ENCODE measurements at places on chromosomes 11 and 22. TPM values are rescaled to one million over a fixed set of nuclear protein-coding genes. Genes with fewer than 3 reads are reported as not detected.

- no peak overlapping the region for H3K27ac ChIP-seq
- H3K27me3 ChIP-seq, result no peaks in the 10 kb centered on the region
- no peak overlapping the region for H3K4me3 ChIP-seq
- no peak for DNase-seq
- H3K4me1 ChIP-seq, result no peaks in the 10 kb centered on the region
Observed at GRCh38 chr11:77387701-77388100, 86.2 kb downstream of the PAK1 start.

DNA sequence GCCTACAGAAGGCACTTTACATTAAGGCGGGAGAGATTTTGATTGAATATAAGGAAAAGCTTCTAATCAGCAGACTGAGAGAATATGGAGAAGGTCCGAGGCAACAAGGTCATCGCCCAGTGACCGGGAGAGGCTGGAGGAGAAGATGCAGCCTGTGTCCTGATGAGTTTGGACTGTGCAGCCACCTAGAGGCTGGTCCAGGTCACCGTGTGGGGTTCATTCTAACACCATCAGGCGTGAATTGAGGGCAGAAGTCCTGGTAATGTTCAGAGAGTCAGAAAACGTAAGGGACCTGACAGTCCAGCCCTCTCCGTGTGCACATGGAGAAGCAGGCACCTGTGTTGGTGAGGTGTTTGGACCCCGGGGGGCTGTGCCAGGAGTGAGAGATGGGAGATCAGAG is 102.7 kb downstream of the FEZ1 start:
- H3K27me3 ChIP-seq, result peaks cover 9% of the 10 kb centered on the region
- no peak overlapping the region for H3K27ac ChIP-seq
- H3K4me3 ChIP-seq, result no peak overlapping the region
- H3K36me3 ChIP-seq, result no peaks in the 10 kb centered on the region
- DNase-seq, result no peak
- H3K4me1 ChIP-seq, result peaks cover 11% of the 10 kb centered on the region

GRCh38 chr11:98423933-98424332 is 596.8 kb upstream of the CNTN5 start:
- no peak for DNase-seq
- H3K4me3 ChIP-seq, result no peak overlapping the region
- no peaks in the 10 kb centered on the region for H3K27me3 ChIP-seq
- no peaks in the 10 kb centered on the region for H3K36me3 ChIP-seq
- no peaks in the 10 kb centered on the region for H3K4me1 ChIP-seq

- H3K4me3 ChIP-seq, result no peak overlapping the region
- no peaks in the 10 kb centered on the region for H3K27me3 ChIP-seq
- no peak overlapping the region for H3K27ac ChIP-seq
- DNase-seq, result no peak
- H3K4me1 ChIP-seq, result peaks cover 8% of the 10 kb centered on the region
- H3K36me3 ChIP-seq, result no peaks in the 10 kb centered on the region
Observed at GRCh38 chr11:105202844-105203548, 63.4 kb upstream of the CARD18 start.

GRCh38 chr11:75445315-75445953 is 12.4 kb upstream of the KLHL35 start:
- H3K36me3 ChIP-seq, result no peaks in the 10 kb centered on the region
- peaks cover under 1% of the 10 kb centered on the region for H3K27me3 ChIP-seq
- no peak overlapping the region for H3K27ac ChIP-seq
- DNase-seq, result peak; percentile 74

- H3K4me1 ChIP-seq, result no peaks in the 10 kb centered on the region
- no peak for DNase-seq
- no peaks in the 10 kb centered on the region for H3K27me3 ChIP-seq
- H3K36me3 ChIP-seq, result no peaks in the 10 kb centered on the region
Observed at GRCh38 chr11:117459979-117460300, 132.3 kb downstream of the CEP164 start.

GRCh38 chr11:68682531-68682961 is 1.8 kb upstream of the GAL start:
- no peaks in the 10 kb centered on the region for H3K4me1 ChIP-seq
- no peak for DNase-seq
- H3K27ac ChIP-seq, result no peak overlapping the region

DNA sequence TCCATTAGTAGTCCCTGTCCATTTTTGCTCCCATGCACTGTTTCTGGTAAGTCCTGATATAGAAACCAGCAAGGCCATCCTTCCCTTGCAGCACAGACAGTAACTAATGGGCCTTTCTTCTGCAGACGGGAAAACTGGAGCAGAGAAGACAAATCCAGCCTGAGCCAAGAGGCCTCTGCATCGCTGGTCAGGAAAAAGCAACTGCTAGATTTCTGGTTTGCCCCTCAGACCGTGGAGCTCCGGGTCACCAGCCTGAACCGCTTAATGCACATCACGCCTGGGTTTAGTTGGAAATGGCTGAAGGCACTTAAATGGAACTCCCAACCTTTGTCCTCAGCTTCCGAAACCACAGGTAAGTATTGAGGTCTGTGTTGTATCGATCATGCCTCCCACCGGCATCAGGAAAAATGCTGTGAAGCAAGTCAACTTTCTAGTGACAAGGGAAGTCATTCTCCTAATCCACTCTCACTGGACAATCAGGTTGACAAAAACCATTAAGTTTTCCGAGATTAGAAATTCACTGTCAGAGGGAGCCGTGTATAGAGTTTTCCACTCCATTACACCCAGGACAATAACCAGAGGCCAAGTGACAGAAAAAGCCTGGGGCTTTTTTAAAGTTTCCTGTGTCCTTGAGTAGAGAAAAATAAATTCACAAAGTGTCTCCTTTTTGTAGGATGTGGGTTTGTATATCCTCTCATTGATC is 14.8 kb upstream of the LMO2 start:
- no peak overlapping the region for H3K4me3 ChIP-seq
- DNase-seq, result no peak
- no peaks in the 10 kb centered on the region for H3K27me3 ChIP-seq
- peaks cover 13% of the 10 kb centered on the region for H3K4me1 ChIP-seq
- peak overlapping the region; percentile 55 for H3K27ac ChIP-seq
- no peaks in the 10 kb centered on the region for H3K36me3 ChIP-seq

DNA sequence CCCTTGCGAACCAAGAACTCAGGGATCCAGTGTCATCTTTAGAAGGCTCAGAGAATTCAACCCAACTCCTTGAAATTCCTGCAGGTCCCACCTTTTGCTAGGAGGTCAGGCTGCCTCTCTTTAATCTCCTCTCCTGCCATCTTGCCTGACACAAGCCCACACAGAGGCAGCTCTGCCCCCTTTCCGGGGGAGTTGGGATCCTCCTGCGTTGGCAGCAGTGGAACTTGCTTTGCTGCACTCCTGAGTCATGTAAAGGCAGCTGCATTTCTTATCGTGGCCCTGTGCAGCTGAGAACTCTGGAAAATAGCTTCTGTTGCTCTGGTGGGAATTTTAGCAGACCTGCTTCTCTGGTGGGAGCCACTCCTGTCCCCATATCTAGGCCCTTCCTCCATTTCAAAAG is 142.3 kb upstream of the TBCEL start:
- no peaks in the 10 kb centered on the region for H3K36me3 ChIP-seq
- H3K27ac ChIP-seq, result no peak overlapping the region
- no peak overlapping the region for H3K4me3 ChIP-seq

RELT gene
- 10.4 TPM for total RNA-seq

All from cardiac muscle cell (in vitro differentiated cells and primary cell).